ENCODE measurements at places on chromosomes 16 and 17.

GRCh38 chr17:55478971-55479370, 32.3 kb downstream of the SMIM36 start:
- DNase-seq: no peak

- DNase-seq: no peak
Observed at GRCh38 chr16:22161999-22162655, at the start of gene SDR42E2. SDR42E2 (plus strand) TSS chr16:22162506; CDS start chr16:22165583, 3,077 bp downstream.

DNA sequence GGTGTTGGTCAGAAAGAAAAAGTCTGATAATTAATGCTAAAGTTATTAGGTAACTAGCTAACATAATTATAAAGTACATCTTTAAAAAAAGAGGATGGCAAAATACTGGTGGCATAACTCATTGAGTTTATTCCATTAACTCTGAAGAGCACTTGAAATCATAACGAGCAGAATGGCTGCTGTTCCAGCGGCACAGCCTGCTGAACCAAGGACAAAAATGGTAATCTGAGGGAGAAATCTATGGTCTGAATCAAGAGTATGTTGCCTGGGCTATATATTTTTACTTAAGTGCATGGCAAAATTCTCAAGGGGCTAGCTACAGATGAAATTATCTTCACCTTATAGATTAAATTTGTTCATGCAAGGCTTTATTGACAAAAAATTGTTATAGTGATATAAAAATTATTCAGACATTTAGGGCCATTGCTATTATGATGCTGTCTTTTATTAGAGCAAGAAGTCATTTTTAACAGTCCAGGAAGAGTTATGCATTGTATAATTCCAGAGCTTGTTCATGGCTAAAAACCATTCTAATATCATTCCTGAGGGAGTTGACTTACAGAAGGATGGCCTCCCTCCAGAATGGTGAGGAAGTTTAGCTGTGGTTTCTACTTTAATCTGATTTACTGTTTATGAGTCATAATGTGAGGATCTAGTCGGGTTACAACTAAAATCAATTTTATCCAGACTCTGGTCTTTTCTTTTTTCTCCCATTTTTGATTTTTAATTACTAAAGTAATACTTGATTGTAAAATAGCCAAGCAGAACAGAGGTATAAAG, 41.4 kb upstream of the ANKFN1 start:
- no peak for DNase-seq

GRCh38 chr17:10646392-10646990, 10.6 kb downstream of the MYH3 start:
- peak; percentile 69 for DNase-seq

DNA sequence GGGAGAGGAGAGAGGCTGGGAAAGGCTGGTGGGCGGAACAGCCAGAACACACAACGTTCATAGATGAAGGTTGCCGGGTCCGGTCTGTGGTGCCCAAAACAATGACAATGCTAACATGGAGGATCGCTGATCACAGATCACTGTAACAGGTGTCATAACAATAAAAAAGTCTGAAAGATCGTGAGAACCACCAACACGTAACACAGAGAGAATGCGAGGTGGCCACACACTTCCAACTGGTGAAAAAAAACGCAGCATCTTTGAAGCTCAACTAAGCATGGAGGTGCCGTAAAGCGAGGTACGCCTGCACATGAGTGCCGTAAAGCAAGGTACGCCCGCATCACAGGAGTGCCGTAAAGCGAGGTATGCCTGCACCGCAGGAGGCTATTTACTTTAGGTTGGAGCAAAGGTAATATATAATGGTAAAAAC, 42.3 kb downstream of the ABR start:
- no peak for DNase-seq

GRCh38 chr17:68085771-68086381, 50.3 kb downstream of the KPNA2 start:
- no peak for DNase-seq

DNA sequence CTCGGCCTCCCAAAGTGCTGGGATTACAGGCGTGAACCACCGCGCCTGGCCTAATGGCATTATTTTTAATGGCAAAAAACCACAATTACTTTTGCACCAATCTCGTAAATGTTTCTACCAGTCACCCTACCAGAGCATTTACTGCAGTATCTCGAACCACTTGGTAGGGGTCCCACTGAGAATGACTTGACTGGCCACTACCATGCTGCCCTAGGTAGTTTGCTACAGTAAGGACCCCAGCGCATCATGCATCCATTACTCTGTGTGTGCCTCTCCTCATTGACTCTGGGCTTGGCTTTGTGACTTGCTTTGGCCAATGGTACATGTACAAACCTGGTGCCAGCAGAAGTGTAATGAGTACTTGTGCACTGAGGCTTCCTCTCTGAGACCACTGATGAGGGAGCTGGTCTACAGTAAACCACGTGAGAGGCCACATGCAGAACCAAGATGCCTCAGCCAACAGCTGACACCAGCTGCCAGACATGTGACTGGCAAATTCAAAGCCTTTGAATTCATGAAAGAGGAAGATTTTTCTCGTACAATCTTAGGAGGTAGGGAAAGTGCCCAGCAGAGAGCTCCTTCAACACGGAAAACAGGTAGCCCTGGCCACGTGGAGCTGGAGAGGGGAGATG, 421.7 kb upstream of the C16orf82 start:
- no peak for DNase-seq

DNA sequence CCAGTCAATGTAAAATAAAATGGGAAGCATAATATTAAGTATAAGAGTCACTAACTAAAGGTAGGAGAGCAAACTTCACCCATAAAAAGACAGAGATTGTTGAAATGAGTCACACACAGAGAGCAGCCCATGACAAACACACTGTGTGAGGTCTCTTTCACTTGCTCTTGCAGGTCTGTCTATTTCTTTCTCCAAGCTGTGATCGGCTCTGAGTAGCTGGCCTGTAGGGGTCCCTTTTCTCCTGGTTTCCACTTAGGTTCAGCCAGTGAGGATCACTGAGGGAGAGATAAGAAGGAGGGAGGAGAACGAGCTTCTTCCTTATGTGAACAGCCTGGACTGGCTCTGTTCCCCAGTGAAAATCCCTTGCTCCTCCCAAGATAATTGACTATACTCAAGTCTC, 133.7 kb upstream of the HS3ST3A1 start:
- DNase-seq: no peak

DNA sequence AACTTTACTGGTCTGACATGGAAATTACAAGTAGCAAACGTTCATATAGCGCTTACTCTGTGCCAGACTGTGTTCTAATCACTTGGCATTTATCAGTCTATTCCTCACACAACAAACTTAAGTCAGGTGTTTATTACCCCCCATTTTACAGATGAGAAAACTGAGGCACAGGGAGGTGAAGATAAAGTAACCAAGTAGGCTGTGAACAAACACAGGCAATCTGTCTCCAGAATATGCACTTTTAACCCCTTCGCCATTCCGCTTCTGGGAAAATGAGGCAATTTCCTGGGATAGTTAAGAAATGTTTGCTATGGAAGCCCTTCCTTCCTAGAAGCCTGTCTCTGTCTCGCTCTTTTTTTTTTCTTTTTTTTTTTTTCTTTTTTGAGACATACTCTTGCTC, 12.2 kb upstream of the CXCL16 start:
- no peak for DNase-seq

DNA sequence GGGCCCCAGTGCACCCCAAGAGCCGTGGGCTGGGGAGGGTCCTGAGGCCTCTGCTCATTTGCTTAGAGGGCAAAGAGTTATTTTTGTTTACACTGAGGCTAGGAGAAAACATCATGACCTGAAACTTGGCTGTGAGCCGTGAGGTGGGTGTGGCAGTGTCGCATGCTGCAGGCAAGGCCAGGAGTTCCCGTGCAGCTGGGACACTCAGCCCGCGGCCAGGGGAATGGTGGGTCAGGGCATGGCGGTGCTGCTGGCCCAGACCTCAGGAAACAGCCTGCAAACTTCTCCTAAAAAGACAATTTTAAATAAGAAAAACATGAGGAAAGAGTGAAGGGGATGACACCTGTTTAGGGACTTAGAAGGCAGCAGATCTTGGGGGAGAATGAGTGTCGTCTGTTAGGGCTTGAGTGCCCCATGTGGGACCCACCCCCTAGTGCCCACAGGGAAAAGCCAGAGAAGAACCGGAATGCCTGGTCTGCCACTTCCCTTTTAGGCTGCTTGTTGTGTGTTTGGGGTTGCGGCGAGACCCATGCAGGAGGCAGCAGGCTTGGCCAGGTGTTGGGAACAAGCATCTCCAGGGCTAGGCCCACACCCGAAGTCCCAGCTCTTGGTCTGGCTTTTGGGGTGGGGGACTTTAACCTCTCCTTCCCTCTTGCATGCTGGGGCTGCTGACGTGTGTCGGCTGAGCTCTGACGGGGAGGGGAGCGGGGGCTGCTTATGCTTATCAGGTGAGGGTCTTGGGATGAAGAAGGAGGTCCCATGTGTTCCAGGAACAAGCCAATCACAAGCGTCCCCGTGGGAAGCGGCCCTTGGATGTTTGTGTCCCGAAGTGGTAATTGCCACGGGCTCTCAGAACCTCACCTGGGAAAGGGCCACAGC, 80.9 kb upstream of the GNG13 start:
- DNase-seq: no peak

GRCh38 chr17:45265821-45266220, 3.9 kb upstream of the SPATA32 start:
- no peak for DNase-seq

GRCh38 chr16:27222249-27223225, 19.2 kb downstream of the KDM8 start:
- peak; percentile 69 for DNase-seq

GRCh38 chr16:12448504-12448903, 355.2 kb downstream of the CPPED1 start:
- DNase-seq: no peak

- no peak for DNase-seq
Observed at GRCh38 chr16:73614131-73614530, 566.2 kb upstream of the ZFHX3 start.
